NCI-H1092 (cell line): ENCODE measurements at places on chromosomes 7 and 10.

DNA sequence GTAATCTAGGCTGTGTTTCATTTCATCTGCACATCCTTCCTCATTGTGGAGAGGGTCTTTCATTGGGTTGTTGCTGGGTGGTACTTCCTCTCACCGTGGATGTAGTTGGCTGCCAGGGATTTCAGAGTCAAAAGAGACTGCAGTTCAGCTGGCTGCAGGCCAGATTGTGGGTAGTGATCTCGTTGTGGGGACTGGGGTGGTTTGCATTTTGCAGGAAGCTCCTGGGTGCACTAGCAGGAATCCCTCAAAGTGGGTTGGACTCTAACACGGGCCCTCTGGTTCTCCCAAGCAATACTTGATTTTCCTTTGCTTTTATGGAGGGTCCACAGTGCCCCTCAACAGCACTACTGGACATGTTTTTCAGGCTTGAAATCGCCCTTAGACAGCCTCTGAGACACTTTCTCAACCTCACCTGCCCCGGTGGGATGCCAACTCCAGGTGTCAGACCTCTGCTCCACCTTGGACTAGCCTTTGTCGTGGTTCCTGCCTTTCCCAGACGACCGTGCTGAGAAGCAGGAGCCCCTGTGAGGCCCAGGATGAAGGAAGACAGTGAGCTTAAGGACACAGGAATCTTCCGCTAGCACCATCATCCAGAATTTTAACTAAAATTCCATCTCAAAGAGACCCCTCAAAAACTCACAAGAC is 23.9 kb upstream of the ZNF273 start:
- DNase-seq, result no peak

GRCh38 chr10:21166557-21167287 is 269.6 kb upstream of the NEBL start:
- peak; percentile 21 for DNase-seq

GRCh38 chr10:8039321-8039881 is 15.1 kb upstream of the GATA3 start:
- no peak for DNase-seq

DNA sequence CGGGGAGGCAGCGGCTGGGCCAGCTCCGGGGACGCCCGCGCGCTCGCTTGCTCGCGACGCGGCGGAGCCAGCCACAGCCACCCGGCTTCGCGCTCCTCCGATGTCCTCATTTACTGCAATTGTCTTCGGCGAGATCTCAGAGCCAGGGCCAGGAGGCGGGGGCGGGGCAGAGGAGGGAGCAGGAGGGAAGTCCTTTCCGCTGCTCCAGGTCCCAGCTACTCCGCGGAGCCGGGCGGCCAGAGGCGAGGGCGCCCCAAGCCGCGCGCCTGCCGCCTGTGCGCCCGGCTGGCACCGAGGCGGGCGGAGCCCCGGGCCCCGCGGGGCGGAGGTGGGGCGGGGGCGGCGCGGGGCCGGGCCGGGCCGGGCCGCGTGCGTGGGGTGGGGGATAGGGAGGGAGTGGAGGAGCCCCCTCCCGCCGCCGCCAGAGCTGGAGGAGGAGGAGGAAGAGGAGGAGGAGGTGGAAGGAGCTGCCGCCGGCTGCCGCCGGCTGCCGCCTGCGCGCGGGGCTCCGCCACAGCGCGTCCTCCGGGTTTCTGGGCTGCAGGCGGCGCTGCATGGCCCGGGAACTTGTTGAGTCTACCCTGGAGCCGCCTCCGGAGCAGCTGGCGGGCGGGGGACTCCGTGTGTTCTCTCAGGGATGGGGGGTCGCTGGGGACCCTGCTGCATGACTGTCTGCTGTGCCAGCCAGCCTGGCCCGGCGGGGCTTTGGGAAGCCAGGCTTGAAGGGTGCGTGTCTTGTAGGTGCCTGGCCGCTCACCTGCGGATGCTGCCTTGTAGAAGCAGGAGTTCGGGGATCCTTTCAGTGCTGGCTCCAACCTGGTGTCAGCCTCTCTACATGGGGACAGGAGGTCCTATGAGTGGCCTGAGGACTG is at the start of gene INSYN2A:
TSS of gene INSYN2A (minus strand) at position 310 of the 872 bp plus-strand sequence. CDS start 20,196 bp downstream, outside the sequence.
- DNase-seq, result no peak
